ENCODE measurements at places on chromosomes 16 and 17.

DNA sequence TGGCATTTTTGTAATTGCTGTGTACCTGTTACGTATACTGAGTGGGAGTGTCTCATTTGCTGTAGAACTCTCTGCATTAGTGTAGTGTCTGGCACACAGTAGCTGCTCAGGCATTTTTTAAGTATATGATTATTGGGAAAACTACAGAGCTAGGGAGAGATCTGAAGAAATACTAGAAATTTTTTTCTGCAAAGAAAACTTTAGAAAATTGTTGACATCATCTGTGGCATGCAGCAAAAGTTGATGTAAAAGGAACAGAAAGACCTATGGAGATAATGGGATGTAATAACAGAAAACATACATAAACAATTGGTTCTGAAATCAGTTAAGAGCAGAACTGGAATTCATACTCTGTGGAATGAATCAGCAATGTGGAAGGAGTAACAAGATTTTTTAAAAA lies 11.6 kb downstream of the CLTC start:
- DNase-seq = no peak

- no peak for DNase-seq
Measured at GRCh38 chr17:1082579-1082978, 85.7 kb downstream of the TIMM22 start.

- DNase-seq = no peak
Measured at GRCh38 chr16:27242398-27242797, 26.2 kb downstream of the NSMCE1 start.

GRCh38 chr16:9437115-9437514 lies 345.7 kb downstream of the HAPSTR1 start:
- no peak for DNase-seq

GRCh38 chr17:9356488-9356911 lies 219.1 kb downstream of the STX8 start:
- DNase-seq = no peak

DNA sequence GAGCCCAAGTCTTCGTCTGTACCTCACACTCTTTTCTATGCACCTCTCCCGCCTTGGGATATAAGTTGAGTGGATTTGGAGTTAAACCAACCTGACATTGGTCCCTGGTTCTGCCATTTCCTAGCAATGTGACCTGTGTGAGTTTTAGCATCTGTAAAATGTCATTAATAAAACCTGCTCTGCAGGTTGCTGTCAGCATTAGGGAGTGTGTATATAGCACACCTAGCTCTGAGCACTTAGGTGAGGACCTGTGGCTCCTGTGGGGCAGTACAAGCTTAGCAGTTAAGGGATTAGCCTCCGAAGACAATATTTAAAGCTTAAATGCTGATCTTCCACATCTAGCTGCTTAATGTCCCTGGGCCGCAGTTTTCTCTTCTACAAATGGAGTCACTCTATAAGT lies 248.0 kb downstream of the TMEM114 start:
- no peak for DNase-seq

GRCh38 chr16:87075319-87075860 lies 241.8 kb downstream of the C16orf95 start:
- no peak for DNase-seq

GRCh38 chr17:18138065-18138749 lies 29.7 kb downstream of the MYO15A start:
- no peak for DNase-seq

GRCh38 chr17:31908386-31908785 lies 6.9 kb upstream of the UTP6 start:
- no peak for DNase-seq

DNA sequence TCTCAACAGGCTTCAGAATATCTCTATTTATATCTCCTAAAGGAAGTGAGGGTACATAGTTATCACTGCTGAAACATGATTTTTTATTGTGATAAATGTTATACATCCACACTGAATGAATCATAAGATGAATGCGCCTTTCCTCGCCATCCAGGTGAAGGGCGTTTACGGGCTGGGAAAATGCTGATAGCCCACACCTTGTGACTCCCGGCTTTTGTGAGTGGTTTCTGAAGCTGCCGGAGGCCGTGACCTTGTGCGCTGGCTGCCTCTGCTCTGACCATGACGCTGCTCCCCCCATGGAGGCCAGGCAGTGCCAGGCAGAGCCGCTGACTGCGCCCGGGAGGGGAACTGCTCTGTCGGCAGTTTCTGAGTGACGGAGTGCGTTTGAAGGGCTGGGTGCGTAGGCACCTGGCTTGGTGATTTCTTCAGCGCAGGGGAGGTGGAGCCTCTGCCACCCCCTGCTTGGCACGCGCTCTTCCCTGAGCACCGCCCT lies 97.2 kb downstream of the RAP1GAP2 start:
- DNase-seq = no peak

GRCh38 chr17:58969156-58969555 lies 137.5 kb downstream of the TRIM37 start:
- no peak for DNase-seq

DNA sequence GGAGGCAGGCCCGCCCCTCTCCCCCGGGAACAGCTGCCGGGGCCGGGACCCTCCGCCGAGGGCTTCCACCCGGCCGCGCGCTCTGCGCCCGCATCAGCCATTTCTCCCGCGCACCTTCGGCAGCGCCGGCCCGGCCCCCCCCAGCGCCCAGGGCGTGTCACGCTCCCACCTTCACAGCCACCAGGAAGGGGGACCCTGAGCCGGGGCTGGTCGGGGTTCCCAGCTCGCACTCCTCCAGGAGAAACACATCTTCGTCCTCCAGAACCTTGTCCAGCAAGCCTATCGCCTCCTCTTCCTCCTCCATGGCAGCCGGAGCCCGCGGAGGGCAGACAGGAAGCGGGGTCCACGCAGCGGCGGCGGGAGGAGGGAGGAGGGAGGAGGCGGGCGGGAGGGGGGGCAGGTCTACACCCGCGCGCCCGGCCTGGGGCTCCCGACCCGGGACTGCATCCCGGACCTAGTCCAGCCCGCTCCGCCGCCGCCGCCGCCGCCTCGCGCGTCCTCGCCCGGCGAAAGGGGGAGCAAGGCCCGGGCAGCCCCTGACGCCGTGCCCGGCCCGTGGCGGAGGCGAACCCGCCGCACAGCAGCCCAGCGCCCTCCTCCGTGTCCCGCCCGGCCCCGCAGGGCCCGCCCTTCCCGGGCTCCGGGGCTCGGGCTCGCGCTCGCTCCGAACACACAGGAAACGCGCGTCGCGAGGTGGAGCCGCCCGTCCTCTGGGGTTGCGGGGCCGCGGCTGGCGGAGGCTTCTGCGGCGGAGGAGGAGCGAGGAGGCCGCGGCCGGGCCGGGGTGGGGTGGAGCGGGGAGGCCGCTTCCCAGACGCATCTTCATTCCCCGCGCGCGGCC lies 70.8 kb downstream of the ABR start:
- DNase-seq = peak; percentile 71

DNA sequence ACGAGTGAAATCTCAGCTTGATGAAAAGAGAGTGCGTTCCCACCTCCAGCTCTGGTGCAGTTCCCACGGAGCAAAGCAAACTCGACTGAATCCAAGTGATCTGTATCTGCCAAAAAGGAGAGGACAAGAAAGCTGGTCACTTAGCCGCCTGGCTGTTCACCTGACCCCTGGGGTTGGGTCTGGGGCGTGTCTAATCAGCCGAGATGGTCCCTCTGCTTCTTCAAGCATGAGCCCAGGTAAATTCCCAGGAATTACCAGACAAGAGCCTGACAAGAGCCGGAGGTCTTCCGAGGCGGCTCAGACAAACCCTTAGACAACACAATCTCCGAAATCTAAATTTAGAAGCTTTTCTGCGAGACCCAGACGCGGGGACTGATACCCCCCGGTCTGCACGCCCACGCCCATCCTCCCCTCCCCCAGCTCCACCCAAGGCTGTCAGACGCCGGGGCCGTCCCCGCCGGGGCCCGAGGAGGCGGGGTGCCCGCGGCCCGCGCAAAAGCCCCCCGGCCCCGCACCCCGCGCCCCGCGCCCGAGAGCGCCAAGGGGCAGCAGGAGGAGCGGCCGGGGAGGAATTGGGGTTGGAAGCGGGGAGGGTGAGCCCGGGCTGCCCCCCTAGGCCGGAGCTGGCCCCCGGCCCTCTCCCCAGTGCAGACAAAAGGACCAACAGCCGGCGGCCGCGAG lies 674 bp downstream of the ZNF821 start:
- peak; percentile 25 for DNase-seq

DNA sequence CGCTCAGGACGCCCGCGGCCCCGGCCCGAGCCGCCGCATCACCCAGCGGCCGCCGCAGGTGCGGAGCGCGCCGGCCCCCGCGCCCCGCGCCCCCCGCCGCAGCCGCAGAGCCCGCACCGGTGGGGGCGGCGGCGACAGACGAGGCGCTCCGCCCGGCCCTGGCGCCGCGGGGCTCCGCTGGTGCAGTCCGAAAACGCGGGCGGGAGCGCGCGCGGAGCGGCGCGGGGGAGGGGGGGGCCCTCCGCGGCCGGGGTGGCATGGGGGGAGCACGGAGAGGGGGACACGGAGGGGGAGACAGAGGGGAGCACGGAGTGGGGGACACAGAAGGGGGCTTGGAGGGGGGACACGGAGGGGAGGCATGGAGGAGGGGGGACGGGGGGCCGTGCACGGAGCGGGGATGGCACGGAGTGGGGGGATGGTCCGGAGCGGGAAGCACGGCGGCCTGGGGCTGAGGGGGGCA lies at the start of gene AATK:
AATK (minus strand) TSS at position 189 of the 460 bp plus-strand sequence. CDS start 229 bp downstream, outside the sequence.
- no peak for DNase-seq

- DNase-seq = peak; percentile 76
Measured at GRCh38 chr17:57987581-57988300, at the start of gene VEZF1. TSS of gene VEZF1 (minus strand) at chr17:57988254. CDS start at chr17:57988111, 143 bp downstream.

- no peak for DNase-seq
Measured at GRCh38 chr17:75557075-75557851, 30.3 kb upstream of the MYO15B start.

DNA sequence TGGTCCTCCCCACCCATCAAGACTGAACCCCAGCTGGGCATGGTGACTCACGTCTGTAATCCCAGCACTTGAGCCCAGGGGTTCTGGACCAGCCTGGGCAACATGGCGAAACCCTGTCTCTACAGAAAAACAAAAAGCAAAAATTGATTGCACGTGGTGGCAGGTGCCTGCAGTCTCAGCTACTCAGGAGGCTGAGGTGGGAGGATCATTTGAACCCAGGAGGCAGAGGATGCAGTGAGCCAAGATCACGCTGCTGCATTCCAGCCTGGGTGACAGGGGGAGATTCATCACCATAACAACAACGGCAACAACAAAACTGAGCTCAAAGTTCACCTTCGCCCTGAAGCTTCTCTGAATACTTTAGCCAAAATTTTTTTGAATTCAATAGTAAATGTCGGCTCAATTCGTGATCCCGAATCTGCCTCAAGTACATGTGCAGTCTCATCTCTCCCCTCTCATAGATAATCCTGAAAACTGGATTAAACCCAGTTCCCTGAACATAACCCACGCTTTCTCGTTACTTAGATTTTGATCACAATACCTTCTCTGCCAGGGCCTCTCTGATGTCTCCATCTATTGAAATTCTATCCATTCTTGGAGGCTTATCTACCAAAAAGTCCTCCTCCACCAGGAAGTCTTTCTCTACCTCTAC lies 13.5 kb upstream of the MYH10 start:
- no peak for DNase-seq

- DNase-seq = no peak
Measured at GRCh38 chr16:88072571-88073001, 121.4 kb downstream of the BANP start.

DNA sequence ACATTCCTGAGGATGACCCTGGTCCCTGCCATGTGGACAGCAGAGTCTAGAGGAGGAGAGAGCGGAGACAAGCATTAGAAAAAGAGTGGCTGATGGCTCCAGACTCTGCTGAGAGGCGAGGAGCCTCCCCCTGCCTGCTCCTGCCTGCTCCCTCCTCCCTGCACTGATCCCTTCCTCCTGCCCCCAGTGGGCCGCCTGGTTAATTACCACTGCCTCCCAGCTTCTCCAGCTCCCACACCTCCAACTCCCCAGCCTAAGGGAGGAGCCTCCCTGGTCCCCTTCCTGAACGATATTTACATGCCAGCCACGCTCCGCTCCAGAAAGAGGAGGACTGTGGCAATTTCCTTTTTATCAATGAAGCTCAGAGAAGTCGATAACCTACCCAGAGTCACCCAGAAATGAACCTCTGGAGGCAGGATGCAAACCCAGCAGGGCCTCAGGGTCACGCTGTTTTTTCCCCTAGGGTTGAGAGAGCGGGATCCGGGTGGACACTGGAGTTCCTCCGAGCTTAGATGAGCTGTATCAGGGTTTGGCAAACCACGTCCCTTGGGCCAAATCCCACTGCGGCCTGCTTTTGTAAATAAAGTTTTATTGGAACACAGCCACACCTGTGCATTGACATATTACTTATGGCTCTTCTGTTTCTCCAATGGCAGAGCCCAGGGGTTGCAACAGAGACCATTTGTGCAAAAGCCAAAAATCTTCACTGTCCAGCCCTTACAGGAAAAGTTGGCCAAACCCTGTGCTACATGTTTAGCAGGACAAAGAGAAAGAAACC lies 27.1 kb upstream of the JPH3 start:
- no peak for DNase-seq

- no peak for DNase-seq
Measured at GRCh38 chr17:33334703-33335102, 41.6 kb upstream of the ASIC2 start.

DNA sequence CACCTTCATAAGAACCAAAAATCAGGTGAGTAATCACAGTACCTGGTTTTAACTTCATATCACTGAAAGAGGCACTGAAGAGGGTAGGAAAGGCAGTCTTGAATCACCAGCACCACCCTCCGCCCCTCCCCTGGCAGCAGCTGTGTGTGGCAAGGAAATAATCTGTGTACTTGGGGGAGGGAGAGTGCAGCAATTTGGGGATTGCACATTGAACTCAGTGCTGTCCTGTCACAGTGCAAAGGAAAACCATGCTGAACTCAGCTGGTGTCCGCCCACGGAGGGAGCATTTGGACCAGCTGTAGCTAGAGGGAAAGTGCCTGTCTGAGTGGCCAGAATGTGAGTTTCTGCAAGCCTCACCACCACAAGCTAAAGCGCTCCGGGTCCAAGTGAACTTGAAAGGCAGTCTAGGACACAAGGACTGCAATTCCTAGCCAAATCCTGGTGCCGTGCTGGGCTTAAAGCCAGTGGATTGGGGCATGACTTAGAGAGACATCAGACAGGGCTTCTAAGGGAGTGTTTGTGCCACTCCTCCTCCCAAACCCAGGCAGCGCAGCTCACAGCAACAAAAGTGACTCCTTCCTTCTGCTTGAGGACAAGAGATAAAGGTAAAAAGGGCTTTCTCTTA lies 39.7 kb upstream of the ALDH3A1 start:
- no peak for DNase-seq

DNA sequence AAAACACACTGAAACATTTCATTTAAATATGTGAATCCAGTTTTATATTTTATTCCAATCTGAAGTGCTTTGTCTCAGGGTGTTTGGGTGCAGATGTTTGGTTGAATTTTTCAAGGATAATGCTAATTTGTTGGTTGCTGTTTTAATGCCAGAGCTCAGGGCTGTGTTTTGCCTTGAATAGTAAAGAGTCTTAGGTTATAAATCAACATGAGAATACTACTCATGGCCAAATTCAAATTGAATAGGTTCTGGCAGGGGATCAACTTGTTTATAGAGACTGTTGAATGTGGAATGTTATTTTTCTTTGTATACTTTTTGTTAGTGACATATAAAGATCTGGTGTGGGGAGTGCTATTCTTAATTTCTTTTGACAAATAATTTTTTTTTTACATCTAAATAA lies 18.8 kb downstream of the TOM1L1 start:
- DNase-seq = no peak

All from activated T-helper 2 cell treated with anti-CD3 and anti-CD28 coated beads, Interferon-gamma antibody, Interleukin-2, Interleukin-4, amounts not matched to agents 10 μg/mL and 5 μg/mL and 100 μg/mL, durations not matched to agents 14 hours and 24 hours and 36 hours (primary cell).